ENCODE measurements at places on chromosomes 13 and 19. TPM values are rescaled to one million over a fixed set of nuclear protein-coding genes. Genes with fewer than 3 reads are reported as not detected.

ZNF83 gene
- 81.0 TPM for total RNA-seq

PSMC4 gene
- total RNA-seq, result 84.5 TPM

EHD2 gene
- 0.22 TPM for total RNA-seq

PCSK4 gene
- total RNA-seq, result 9.7 TPM

MYBPC2 gene
- not detected for total RNA-seq

ZNF540 gene
- total RNA-seq, result 8.2 TPM

PINLYP gene
- 11.7 TPM for total RNA-seq

RFPL4AL1 gene
- total RNA-seq, result not detected

ZNF628 gene
- 11.5 TPM for total RNA-seq

MYPOP gene
- total RNA-seq, result 12.0 TPM

KISS1R gene
- total RNA-seq, result 2.9 TPM

ZNF93 gene
- total RNA-seq, result 20.3 TPM

C19orf73 gene
- 1.3 TPM for total RNA-seq

MEX3D gene
- total RNA-seq, result 7.8 TPM

TUBB4A gene
- 8.7 TPM for total RNA-seq

FAM216B gene
- not detected for total RNA-seq

FPR1 gene
- total RNA-seq, result not detected

NXNL1 gene
- not detected for total RNA-seq

ZNF583 gene
- total RNA-seq, result 9.2 TPM

ZNF69 gene
- 5.8 TPM for total RNA-seq

All from activated naive CD8-positive, alpha-beta T cell treated with anti-CD3 and anti-CD28 coated beads, Interleukin-2, amount 10 ng/mL, durations not matched to agents 7 days and 5 days (primary cell).